ENCODE measurements at places on chromosomes 2 and 18.

DNA sequence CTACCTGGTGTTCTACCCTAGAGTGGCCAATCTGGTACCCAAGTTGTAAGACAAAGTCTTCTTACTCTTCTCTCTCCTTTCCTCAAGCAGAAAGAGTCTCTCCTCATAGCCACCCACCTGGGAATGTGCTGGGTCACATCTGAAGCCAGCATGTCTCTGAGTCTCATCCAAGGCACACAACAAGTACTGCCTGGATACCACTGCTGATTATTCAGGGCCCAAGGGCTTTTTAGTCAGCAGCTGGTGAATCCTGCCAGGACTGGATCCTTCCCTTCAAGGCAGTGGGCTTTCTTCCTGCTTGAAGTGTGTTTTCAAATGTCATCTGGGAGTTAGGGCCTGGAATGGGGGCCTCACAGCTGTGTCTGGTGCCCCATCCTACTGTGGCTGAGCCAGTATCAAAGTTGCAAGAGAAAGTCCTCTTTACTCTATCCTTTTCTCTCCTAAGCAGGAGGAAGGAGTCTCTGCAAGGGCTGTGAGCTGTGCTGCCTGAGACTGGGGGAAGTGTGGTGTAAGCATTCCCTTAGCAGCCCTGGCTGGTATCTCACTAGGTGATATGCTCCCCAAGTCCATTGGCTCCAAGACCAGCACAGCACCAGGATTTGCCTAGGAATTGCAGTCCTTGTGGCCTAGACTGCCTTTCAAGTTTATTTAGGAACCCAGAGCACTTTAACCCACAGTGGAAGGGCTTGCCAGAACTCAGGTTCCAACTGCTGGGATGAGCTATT, 27.2 kb downstream of the OXER1 start:
- no peak for DNase-seq

GRCh38 chr2:189394525-189394924, 46.7 kb upstream of the WDR75 start:
- DNase-seq, result no peak

- DNase-seq, result no peak
Observed at GRCh38 chr2:45759310-45759851, 107.9 kb downstream of the PRKCE start.

- no peak for DNase-seq
Observed at GRCh38 chr2:15112216-15112615, 448.9 kb downstream of the NBAS start.

DNA sequence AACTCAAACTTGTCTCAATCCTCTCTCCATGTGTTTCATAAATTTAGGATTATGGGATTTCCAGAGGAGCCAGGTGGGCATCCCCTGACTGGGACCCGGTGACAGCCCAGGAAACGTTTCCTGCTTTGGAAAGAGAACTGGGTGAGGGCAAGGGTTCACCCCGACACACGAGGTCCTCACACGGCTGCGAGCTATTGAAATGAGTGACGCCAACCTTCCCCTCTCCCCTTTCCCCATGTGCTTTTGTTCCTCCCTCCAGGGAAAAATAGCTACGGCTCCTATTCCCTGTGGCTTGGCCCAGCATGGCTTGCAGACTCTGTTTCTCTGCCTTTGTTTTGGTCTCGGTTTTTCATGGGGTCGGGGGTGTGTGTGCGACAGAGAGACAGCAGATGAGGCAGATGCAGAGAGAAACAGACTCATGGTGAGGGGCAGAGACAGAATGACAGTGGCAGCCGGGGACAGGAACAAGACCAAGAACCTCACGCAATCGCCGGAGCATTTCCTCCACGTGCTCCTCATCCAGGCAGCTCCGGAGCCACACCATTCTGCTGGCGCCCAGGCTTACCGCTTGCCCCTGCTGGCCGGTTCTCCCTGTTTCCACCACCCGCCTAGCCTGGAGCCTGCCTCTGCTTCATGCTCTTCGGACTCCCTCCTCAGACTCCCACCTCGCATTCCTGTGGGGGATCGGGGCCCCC, 238.5 kb downstream of the DYSF start:
- no peak for DNase-seq

DNA sequence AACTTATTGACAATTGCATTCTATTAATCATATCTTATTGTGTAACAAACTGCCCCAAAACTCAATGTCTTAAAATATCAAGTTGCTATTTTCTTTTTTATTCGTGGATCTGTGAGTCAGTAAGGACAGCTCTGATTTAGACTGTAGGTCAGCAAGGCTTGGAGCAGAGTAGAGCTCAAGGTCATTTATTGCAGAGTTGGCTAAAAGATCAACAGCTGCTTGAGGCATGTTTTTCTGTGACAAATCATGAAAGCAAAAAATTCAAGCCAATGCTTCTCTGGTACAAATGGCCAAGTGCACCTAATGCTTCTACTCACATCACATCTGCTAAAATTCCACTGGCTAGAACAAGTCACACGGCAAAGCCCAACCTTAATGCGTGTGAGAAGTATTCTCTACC, 497.7 kb upstream of the LRATD1 start:
- no peak for DNase-seq

DNA sequence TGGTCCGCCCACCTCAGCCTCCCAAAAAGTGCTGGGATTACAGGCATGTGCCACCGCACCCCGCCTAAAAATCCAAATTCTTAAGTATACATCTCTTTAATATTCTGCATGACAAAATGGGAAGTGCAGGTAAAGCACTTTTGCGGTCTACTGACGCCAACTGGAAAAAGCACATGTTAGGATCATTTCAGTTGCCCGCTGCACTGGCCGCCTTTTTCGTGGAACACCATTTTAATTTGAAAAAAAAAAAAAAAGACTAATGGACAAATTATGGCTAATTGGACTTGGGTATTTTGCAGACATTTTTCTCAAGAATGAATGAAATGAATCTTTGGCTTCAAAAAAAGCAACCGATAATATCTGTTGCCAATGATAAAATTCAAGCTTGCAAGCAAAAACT, 129.3 kb upstream of the GPC1 start:
- no peak for DNase-seq

DNA sequence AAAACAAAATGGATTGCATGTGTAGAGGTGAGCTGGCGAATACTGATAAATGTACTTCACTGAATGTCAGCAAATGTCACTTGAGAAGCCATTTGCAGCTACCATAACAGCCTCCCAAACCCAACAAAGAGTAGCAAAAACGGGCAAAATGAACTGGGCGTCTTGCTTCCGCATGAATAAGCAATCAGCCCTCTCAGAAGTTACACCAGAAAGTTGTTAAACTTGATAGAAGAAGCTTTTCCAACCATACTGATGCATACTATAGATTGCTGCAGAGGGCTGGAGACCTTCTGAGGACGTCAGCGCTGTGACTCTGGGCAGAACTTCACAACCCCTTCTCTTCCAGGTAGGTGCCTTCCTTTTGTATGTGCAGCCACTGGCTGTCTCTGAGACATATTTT, 18.7 kb upstream of the SIX3 start:
- DNase-seq, result no peak

- no peak for DNase-seq
Observed at GRCh38 chr2:105853354-105854088, 108.8 kb downstream of the NCK2 start.

- no peak for DNase-seq
Observed at GRCh38 chr2:148317598-148317997, 296.7 kb downstream of the MBD5 start.

GRCh38 chr2:17331636-17332035, 186.6 kb downstream of the RAD51AP2 start:
- no peak for DNase-seq

GRCh38 chr2:151640087-151640486, 94.2 kb downstream of the NEB start:
- no peak for DNase-seq

DNA sequence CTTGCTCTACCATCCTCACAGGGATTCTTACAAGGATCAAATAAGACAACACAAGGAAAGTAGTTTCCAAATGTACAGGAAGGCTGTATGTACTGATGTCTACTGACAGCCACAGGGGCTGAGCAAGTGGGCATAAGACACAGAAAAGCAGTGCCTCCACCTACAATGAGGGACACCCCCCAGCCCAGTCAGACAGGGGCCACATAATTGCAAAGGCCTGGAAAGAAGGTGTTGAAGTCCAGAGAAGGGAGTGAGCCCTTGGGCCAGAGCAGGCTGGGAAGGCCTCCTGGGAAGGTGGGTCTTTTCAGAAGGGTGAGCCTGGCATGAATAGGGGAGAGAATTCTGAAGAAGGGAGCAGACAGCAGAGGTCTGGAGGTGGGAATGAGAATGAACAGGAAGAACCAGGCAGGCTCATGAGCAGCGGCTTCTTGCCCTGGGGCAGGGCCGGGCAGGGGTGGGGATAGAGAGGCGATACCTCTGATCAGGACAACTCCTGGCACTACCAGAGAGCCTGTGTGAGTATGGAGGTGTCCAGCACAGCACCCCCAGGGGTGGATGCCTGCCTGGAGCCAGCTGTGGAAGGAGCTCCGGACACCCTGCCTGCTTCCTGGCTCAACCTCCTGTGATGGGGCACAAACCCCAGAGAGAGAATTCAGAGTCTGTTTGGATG, 30.1 kb downstream of the HS1BP3 start:
- no peak for DNase-seq

DNA sequence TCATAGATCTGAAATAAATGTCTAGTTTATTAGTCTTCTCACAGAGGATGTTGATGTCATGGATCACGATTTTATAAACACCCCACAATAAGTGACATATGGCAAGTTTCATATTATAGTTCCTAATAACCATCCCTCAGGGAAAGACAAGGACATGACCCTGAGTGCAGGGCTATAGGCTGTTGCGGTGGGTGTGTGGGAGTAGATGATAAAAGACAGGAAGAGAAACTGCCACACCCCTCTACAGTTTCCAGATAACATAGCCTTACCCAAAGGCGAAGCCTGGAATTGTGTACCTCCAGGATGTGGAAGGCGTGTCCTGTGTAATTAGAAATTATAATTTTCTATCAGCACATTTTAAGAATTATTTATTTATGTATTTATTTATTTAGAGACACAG, 2.4 kb upstream of the NEDD4L start:
- no peak for DNase-seq

GRCh38 chr18:7721532-7721931, 154.4 kb downstream of the PTPRM start:
- DNase-seq, result no peak
